NCI-H226 (cell line): ENCODE measurements at places on chromosomes 7 and 10.

- DNase-seq = peak; percentile 92
Observed at GRCh38 chr7:138460176-138460648, at the start of gene TRIM24. TSS of gene TRIM24 (plus strand) at chr7:138460259. CDS start at chr7:138460549, 290 bp downstream.

DNA sequence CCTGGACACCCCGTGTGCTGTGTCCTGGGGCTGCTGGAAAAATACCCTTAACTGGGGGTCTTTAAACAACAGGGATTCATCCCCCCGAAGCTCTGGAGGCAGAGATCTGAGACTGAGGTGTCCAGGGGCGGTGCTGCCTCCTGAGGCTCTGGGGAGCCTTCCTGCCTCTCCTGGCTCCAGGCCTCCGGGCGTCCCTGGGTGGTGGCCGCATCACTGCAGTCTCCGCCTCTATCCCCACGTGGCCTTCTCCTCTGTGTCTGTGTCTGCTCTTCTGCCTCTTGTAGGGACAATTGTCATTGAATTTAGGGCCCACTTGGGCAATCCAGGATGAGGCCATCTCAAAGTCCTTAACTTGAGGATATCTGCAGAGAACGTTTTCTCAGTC is 216.6 kb downstream of the WDR37 start:
- DNase-seq = no peak

- peak; percentile 62 for DNase-seq
Observed at GRCh38 chr7:35519971-35520809, 174.7 kb downstream of the HERPUD2 start.

DNA sequence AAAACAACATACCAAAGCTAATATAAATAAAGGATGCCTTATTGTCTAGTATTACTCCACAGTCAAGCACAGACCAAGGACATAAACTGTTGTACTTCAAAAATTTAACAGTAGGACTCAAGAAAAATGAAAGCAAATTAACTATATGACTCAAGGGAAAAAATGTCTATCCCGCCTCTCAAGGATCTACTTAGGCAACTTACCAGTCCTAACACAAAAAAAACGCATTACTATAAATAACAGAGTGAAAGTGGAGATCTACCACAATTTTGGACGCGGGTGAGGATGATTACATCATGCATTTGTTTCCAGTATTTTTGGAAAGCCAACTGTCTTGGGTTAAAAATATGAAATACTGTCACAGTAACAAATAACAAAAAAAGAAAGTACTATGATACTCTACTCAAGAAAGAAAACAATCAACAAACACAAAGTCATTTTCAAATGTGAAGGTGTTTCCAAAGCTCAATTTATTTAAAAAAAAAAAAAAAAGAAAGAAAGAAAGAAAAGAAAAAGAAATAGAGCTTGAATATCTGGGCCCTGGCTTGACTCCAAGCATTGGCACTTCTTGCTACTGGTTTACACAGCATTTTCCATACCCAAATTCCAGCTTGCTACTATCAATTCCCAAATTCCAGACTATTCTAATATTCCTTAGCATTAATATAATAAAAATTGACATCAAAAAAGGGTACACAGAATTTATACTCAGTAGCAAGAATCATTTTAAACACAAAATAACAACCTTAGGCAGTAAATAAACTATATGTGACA is 99.4 kb downstream of the RSU1 start:
- no peak for DNase-seq

GRCh38 chr10:130784326-130784725 is 527.2 kb downstream of the TCERG1L start:
- no peak for DNase-seq

DNA sequence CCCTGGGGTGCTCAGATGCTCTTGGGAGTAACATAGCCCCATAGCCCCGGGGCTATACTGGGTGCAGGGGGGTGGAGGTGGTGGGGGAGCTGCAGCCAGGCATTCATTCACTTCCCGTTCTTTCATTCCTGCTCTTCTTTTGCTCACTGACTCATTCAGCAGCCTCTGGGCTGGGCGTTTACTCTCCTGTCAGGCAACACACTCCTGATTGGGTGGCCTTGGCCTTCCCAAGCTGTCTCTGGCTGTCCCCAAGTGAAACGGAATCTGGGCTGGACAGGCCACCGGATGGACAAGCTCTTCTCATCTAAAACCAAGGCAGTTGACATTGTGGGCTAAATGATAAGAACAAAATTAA is 34.6 kb downstream of the CHST3 start:
- peak; percentile 96 for DNase-seq

- DNase-seq = no peak
Observed at GRCh38 chr7:152894295-152895170, 135.0 kb downstream of the ACTR3B start.

DNA sequence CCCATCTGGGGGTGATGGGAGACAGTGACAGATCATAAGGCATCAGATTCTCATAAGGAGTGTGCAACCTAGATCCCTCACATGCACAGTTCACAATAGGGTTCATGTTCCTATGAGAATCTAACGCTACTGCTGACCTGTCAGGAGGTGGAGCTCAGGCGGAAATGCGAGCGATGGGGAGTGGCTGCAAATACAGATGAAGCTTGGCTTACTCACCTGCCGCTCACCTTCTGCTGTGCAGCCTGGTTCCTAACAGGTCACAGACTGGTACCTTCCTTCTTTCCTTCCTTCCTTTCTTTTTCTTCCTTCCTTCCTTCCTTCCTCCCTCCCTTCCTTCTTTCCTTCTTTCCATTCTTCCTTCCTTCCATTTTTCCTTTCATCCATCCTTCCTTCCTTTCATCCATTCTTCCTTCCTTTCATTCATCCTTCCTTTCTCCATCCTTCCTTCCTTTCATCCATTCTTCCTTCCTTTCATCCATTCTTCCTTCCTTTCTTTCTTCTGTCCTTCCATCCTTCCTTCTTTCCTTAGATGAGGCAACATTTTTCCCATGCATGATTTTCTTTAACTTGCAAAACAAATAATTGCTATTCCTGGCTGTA is 370.0 kb upstream of the AUTS2 start:
- no peak for DNase-seq

DNA sequence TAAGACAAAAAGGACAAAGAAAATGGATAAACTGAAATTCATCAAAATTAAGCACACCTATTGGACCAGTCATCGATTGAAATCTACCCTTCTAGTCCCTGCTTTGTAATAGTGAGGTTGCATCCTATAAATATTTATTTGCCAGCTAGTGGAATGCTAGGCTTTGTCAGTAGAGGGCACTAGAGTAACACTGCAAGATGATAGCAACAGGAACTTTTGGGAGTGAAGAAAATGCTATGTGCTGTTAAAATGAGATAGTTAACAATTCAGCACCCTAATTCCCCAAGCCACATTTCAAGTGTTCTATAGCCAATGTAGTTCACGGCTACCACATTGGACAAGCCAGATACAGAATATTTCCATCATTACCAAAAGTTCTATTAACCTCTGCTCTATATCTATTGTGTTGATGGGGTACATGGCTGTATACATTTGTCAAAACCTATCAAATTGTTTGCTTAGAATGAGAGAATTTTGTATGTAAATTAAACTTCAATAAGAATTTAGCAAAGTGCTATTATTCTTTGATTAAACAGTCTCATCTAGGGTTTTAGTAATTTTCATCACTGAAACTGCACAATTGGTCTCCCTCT is 69.8 kb downstream of the LSMEM1 start:
- DNase-seq = peak; percentile 20

DNA sequence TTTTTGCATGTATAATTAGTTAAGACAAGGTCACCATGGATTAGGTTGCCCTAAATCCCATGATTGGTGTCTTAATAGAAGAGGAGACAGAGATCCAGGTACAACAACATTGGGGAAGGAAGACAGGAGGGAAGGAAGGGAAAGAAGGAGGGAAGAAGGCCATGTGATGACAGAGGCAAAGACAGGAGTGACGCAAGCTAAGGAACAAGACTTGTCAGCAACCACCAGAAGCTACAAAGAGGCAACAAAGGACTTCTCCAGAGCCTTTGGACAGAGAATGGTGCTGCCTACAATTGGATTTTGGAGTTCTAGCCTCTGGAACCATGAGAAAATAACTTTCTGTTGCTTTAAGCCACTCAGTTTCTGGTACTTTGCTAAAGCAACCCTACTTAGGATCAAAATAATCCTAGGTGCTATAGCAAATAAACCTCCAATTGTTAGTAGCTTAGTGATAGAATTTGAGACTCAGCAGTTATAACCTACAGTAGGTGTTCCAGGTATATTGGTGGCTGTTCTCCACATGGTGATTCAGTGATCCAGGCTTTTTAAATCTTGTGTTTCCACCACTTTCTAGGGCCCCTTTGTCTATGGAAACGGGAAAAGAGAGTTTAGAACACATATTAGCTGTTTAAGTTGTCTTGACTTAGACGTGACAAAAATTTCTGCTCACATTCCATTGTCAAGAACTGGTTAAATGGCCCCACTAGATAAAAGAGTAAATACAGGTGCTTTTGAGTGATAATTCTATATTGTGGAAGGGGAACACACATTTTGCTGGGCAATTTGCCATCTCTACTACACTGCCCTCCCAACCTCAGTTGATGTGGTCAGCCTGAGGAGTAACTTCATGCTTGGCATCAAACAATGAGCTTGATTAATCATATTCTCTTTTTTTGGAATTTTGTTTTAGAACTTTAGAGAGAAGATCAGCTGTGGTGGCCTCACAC is 70.5 kb upstream of the SP4 start:
- DNase-seq = no peak

- no peak for DNase-seq
Observed at GRCh38 chr10:123136221-123136805, 543 bp downstream of the HMX3 start.

DNA sequence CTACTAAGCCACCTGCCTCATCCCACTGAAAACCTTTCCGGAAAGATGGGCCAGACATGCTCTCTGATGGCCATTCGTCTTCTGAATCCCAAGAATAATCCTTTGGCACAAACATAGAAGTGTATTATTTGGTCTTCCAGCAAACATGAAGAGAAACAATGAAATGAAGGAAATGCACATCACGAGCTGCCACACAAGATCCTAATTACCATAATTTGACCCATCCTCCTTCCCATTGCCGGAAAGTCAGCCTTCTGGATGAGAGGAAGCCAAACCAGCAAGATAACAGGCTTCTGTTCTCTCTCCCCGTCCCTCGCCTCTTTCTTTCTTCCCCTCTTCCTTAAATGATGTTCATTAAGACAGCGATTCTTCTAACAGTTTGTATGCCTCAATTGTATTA is 218.9 kb upstream of the KMT2E start:
- no peak for DNase-seq

GRCh38 chr7:142711746-142712616 is 37.3 kb upstream of the PRSS1 start:
- no peak for DNase-seq

- DNase-seq = no peak
Observed at GRCh38 chr7:103718482-103719061, 270.9 kb downstream of the RELN start.

- peak; percentile 36 for DNase-seq
Observed at GRCh38 chr10:102347236-102347828, 48.2 kb upstream of the NFKB2 start.

DNA sequence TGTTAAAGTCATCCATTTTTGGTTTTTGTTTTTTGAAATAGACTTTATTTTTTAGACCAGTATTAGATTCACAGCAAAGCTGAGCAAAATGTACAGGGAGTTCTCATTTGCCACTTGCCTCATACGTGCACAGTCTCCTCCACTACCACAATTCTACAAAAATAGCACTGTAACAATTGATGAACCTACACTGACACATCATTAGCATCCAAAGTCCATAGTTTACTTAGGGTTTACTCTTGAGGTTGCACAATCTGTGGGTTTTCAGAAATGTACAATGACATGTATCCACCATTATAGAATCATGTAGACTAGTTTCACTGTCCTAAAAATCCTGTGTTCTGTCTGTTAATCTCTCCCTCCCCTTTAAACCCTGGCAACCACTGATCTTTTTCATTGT is 125.8 kb upstream of the PDSS1 start:
- no peak for DNase-seq

DNA sequence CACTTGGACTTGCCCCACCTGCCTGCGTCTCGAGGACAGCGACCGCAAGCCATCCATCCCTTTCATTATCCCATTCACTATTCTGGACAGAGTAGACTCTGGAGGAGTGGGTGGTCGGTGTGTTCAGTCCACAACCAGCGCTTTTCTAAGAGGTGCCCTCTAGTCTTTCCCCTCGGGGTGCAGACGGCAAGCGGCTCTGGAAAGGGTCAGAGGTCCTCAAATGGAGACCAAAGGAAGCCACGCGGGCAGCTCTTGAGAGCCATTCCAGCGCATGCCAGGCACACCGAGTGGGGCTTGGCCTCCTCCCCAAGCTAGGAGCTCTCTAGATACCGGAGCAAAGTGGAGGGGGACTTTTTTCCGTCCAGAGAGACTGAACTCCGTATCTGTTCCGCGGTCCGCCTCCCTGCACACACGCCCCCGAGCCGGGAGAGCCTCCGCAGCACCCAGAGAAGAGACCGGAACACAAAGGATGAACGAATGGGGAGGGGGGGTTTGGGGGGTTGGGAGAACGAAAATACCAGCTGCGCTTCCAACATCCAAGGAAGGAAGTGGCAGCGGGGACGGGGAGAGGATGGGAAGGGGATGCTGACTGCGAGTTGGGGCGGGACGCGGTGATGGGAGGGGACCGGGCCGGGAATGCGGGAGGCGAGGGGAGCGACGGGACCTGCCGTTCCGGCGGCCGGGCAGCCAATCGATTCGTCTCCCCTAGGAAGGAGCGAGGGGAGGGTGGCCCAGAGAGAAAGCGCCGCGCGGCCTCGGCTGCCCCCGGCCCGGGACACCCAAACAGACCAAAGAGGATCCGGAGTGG is 515 bp downstream of the GSDME start:
- peak; percentile 96 for DNase-seq

DNA sequence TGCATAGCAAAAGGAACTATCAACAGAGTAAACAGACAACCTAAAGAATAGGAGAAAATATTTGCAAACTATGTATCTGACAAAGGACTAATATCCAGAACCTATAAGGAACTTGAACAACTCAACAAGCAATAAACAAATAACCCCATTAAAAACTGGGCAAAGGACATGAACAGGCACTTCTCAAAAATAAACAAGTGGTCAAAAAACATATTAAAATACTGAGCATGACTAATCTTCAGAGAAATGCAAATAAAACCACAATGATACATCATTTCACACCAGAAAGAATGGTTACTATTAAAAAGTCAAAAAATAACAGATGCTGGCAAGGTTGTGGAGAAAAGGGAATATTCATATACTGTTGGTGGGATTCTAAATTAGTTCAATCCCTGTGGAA is 17.1 kb downstream of the MAGI2 start:
- peak; percentile 34 for DNase-seq

DNA sequence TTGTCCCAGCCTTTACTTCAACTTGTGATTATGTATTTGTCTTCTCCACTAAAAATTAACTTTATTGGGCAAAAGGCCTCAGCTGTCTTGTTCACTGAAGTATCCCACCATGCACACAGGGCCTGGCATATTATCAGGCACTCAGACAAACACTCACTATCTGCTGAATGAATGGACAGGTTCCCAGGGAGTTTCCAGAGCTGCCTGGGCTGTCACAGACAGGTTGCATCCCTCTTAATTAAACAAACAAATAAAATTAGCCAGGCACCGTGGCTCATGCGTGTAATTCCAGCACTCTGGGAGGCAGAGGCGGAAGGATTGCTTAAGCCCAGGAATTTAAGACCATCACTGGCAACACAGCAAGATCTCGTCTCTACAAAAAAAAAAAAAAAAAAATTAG is 1.5 kb upstream of the TSPAN14 start:
- DNase-seq = no peak

- no peak for DNase-seq
Observed at GRCh38 chr7:132028144-132028920, 471.9 kb upstream of the PODXL start.
